ENCODE measurements at places on chromosomes 7 and 10.

DNA sequence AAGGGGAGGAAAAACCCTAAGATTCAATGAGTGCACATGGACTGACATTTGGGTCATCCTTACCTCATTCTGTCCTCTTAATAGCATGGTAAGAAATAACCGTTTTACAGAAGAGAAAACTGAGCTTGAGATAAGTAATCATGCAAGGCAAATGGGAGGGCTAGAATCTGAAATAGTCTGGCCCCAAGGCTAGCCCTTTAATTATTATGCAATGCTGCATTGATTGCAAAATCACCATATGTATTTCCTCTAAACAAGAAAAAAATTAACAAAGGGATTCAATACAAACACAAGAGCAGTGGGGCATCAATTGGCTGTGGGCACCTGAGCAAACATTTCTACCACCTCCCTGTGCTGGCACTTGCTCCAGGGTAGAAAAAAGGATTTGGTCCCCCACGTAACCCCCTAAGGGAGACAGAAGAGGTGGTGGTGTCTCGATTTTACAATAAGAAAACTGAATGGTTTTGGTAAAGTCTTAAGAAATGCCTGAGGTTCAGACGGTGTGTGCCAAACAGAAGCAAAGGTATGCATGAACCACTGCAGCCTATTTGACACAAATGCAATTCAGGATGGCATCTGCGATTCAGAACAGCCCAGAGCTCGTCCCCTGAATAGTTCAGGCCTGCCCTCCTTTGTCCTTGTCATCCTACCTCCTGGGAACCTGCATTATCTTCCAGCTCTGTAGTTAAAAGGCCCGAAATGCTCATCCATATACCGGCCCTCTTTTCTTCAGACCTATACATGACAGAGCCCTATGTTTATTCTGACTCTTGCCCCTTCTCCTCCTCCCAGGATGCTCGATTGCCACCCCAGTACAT lies 23.6 kb downstream of the PIP4K2A start:
- DNase-seq = no peak

GRCh38 chr10:125444790-125445189 lies 238.2 kb downstream of the TEX36 start:
- DNase-seq = no peak

DNA sequence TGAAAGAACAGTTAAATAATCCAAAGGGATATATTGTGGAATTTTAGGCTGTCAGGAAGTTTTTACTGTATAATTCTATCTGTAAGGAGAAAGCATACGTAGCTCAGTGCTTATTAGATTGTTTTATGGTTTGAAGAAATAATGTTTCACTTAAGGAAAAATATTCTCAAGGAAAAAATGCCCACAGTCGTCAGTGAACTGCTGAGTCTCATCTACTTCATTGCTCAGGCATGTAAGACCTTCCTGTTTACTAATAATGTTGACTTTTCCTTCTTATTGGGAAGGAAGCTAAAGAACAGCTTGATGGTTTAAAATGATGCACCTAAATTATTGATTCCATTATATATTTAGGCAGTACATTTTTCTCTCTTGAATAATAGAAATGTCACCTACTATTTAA lies 304.2 kb downstream of the SDK1 start:
- no peak for DNase-seq

DNA sequence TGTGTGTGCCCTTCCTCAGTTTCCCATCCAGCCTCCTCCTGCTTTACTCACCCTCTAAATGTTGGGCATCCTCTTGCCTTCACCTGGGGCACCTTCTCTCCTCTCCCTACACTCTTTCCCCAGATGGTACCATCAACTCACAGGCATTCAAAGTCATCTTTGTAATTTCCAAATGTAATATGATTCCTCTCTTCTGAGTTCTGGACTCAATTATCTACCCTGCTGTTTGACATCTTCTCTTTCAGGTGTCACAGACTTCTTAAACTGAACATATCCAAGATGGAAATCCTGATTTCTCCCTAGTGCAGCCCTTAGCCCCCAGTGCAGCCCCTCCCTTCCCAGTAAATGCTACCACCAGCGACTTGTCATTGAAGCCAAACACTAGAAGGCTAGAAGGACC lies 422.8 kb downstream of the KCNMA1 start:
- no peak for DNase-seq

GRCh38 chr10:7872041-7872442 lies 53.7 kb downstream of the TAF3 start:
- DNase-seq = no peak

GRCh38 chr7:23759671-23760391 lies 49.8 kb downstream of the STK31 start:
- DNase-seq = peak; percentile 58

DNA sequence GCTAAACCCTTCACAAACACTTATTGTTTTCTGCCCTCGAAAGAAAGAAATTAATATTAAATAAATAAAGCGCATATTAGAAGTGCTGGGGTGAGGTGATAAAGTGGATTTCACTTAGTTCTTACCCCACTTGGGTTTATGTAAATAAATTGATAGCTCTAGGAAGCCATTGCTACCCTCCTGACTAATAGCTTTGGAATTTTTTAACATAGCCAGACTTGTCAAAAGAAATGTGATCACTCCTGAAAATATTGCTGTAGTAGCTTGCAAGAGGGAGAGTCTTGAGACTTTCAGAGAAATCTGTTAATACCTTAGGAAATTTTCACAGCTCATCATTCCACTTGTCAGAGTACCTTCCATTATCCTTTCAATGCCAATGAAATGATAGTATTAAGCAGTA lies 7.6 kb downstream of the ARL5B start:
- no peak for DNase-seq

- DNase-seq = peak; percentile 56
These were observed 248.8 kb upstream of the PTN start for GRCh38 chr7:137592232-137592896.

DNA sequence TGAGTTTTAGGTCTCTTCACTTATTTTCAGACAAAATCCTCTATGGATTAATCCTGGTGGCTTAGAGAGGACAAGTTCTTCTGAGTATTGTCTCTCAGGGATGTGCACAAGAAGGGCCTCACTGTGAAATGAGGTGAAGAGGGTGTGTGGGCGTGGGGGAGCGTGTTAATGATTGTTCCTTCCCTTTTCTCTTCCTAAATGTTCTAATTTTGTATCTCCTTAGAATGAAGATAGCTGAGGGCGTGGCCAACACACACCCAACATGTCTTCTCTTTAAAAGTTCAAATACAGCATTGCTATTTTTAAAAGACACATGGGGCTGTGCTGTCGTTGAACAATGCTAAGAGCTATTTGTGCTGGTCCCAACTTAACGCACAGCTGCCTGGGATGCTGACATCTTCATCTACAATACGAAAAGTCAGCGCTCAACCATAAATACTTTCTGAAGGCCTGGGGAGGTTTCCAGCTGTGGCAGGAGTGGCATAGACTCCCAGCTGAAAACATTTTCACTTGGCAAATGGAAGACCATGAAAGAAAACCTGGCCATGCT lies 135.9 kb downstream of the JCAD start:
- no peak for DNase-seq

DNA sequence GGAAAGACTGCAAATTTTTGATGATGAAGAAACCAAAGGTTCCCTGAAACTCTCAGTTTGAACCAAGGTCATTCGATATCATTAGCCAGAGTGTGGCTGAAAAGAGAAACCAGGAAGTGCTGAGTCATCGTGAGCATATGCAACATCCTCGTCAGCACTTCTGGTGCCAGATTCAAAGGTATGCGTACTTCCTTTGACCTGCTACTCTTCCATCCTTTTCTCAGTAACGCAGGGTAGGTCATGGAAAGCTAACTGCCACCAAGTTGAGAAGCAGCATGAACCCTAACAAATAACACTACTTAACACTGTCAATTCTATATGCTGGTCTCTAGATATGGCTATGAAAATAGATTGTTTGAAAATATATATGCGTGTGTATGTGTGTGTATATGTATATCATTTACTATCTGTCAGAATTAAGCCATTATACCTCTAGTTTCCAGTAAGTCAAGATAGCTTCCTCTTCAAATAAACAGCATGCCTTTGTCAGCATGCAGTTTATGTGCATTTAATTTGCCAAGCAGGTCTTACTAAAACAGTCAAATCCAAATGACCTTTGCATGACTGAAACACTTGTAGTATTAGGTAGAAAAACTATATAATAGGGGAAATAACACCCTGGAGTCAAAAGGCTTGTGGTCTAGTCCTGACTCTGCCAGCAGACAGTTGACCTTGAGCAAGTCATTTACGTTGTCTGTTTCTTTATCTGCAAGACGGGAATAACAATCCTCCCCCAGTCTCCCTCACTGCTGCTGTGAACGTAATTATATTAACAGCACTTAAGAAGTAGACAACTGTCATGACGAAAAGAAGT lies 26.4 kb downstream of the CDK6 start:
- DNase-seq = peak; percentile 74

GRCh38 chr7:132837529-132837928 lies 244.4 kb downstream of the CHCHD3 start:
- no peak for DNase-seq

GRCh38 chr7:50588937-50589336 lies 23.7 kb upstream of the DDC start:
- no peak for DNase-seq

DNA sequence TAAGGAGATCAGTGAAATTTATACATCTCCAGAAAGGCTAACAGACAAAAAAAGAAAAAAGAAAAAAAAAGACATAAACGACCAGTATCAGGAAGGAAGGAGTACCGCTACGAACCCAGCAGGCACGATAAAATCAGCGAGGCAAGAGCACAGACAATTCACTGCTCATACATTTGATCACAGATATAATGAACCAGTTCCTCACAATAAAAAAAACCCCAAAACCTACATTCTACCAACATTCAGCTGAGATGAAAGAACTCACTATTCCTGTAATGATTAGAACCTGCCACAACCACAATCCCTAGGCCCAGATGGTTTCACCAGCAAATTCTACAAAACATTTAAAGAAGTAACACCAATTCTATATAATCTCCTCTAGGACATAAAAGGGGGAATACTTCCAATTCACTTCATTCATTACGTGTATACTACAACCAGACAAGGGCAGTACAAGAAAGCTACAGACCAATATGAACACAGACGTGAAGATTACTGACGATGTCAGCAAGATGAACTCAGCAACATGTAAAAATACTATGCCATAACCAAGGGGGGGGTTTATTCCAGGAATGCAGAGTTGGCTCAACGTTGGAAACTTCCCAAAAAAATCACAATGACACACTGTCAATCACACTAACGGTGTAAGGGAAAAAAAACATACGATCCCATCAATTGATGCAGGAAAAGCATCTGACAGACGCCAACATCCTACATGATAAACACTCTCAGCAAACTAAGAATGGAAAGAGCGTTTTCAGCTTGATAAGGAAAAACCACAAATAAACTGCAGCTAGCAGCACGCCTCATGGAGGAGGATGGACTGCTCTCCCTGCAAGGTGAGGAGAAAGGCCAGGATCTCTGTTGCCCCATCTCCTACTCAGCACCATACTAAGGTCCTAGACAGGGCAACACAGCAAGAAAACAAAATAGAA lies 256.2 kb downstream of the ELFN1 start:
- DNase-seq = no peak

- DNase-seq = no peak
These were observed 66.6 kb downstream of the GLCCI1 start for GRCh38 chr7:8035192-8035591.

DNA sequence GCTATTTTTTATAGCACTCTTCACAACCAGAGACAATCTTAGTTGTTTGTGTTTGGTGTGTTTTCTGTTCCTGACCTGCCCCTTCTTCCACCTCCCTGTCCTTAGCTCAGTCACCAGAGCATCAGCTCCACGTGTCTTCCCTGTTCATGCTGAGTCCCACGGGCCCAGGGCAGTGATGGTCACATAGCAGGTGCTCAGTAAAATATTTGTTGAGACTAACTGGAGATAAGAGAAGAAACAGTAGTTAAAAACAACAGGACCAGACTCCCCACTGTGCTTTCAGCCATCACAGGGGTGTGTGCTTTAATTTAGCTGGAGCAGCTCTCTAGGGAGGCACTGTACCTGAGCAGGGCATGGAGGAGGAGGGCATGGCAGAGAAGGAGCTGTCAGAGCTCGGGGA lies 307.3 kb upstream of the ZNF32 start:
- no peak for DNase-seq

DNA sequence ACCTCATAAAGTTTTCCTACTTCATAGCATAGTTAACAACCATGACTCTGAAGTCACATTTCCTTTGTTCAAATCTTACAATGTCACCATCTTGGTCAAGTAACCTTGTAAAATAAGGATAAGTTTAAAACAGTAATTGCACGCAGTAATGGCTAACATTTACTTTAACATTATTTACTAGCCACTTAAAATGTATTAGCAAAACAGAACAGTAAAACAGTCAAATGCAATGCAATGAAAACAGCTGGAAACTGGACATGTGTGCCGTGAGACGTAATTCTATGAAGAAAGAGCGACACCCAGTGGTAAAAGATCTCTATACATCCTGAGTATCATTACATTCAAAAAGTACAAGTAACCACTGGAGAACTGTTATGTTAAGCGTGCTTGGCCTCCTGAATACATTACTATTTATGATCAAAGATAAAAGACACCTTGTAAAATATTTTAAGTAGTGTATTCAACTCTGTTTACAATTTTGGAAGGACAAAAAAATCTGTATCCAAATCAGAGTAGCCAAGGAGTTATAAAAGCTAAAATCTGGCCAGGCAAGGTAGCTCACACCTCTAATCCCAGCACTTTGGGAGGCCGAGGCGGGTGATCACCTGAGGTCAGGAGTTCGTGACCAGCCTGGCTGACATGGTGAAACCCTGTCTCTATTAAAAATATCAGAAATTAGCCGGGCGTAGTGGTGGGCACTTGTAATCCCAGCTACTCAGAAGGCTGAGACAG lies 27.2 kb downstream of the ATE1 start:
- DNase-seq = peak; percentile 40

DNA sequence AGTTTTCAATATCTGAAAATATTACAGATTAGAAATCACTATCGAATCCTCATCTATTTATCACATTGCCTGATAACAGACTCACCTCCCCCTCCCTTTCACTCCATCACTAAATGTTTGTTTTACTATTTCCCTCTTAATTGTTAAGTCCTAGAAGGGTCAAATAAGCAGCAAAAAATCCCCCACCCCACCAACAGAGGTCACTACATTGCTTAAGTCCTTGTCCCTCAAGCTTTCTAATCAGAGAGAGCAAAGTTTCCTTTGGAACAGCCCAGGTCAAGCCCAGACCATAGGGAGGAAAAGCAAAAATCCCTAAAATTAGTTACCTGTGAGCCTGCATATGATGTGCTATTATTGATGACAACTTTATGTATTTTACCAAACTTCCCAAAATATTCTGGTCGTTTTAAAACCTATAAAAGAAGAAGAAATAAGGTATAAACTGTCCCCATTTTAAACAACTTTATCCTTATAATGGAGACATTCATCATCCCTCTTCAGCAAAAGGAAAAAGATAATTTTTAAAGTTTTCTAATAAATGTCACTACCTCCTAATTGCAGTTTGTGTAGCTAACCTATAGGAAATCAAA lies 95.0 kb downstream of the CNOT4 start:
- DNase-seq = peak; percentile 11

- DNase-seq = no peak
These were observed 162.0 kb downstream of the REEP3 start for GRCh38 chr10:63683223-63683622.

- DNase-seq = no peak
These were observed 55.4 kb downstream of the TNS3 start for GRCh38 chr7:47526466-47526865.
